OCI-LY7 (cell line): ENCODE measurements at places on chromosomes 16 and 17. TPM values are rescaled to one million over a fixed set of nuclear protein-coding genes. Genes with fewer than 3 reads are reported as not detected.

Gene DNASE1L2
- 8.4 and 9.8 TPM in 2 replicates for total RNA-seq

Gene ZNF624
- 5.8 and 9.4 TPM in 2 replicates for total RNA-seq

Gene SBK1
- total RNA-seq = 0.63 TPM in 2 replicates

Gene HID1
- total RNA-seq = 8.5 and 9.9 TPM in 2 replicates

Gene KRT20
- total RNA-seq = not detected in 2 replicates
